ENCODE measurements at places on chromosomes 6 and 20.

GRCh38 chr6:27205375-27206278 is 41.9 kb upstream of the PRSS16 start:
- DNase-seq: no peak

- no peak for DNase-seq
These were observed 28.3 kb downstream of the RNASET2 start for GRCh38 chr6:166927935-166928643.

- DNase-seq: no peak
These were observed 1.6 kb downstream of the INSM1 start for GRCh38 chr20:20369250-20370093.

DNA sequence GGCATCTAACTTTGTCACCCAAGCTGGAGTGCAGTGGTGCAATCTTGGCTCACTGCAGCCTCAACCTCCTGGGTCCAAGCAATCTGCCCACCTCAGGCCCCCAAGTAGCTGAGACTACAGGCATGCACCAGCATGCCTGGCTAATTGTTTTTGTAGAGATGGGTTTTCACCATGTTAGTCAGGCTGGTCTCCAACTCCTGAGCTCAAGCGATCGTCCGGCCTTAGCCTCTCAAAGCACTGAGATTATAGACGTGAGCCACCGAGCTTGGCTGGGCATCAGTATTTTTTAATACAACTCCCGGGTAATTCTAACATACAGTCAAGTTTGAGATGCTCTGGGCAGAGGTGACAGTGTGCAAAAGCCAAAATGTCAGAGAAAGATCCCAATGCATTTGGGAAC is 73.5 kb downstream of the NFATC2 start:
- no peak for DNase-seq

- DNase-seq: peak; percentile 33
These were observed 166.2 kb downstream of the EPM2A start for GRCh38 chr6:145569140-145569539.

- no peak for DNase-seq
These were observed 98.9 kb downstream of the FYN start for GRCh38 chr6:111774346-111774703.

GRCh38 chr6:170024940-170025339 is 265.9 kb downstream of the DLL1 start:
- DNase-seq: no peak

GRCh38 chr6:139702706-139703105 is 328.3 kb upstream of the CITED2 start:
- no peak for DNase-seq

DNA sequence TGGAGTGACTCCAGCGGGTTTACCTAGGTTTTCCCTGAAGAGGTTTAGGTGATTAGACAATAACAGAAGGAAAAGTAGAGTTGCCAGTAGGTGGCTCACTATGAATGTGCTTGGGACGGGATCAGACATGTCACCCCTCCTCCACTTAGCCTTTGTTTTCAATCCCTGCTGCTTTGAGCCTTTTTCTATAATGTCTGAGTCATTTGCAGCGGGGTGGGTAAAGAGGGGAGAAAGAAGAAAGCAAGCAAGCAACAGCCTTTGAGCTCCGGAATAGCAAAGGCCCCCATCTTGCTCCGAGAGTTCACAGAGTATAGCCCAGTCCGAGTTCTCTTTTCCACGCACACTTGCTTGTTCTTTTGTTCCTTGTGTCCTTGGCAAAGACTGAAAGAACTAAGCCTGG is 129.1 kb downstream of the PACRG start:
- DNase-seq: peak; percentile 45

- DNase-seq: no peak
These were observed 168.9 kb downstream of the ZMYND8 start for GRCh38 chr20:47187450-47188195.

DNA sequence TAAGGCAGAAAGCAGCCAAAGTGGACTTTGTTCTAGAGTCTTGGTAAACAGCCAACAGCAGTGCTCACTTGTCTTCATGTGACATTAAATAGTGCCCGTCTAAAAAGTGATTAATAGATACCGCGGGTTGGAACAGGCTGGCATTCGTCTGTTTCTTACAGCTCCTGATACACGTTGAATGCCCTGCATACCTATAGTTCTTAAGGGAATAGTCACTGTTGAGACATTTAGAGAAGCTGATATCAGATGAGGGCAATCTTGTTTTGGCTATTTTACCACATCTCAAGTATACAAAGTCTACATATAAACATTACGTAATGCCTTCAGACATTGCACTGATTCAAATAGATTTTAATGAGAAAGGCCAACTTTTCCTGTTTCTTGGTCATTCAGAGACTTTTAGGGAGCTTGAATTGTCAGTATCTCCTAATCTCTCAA is 374.9 kb upstream of the FLRT3 start:
- DNase-seq: peak; percentile 7

GRCh38 chr6:20631549-20631924 is 97.3 kb downstream of the CDKAL1 start:
- no peak for DNase-seq

GRCh38 chr6:170007468-170008293 is 256.3 kb downstream of the ERMARD start:
- DNase-seq: no peak

GRCh38 chr6:146775220-146775619 is 176.4 kb downstream of the ADGB start:
- peak; percentile 1 for DNase-seq

DNA sequence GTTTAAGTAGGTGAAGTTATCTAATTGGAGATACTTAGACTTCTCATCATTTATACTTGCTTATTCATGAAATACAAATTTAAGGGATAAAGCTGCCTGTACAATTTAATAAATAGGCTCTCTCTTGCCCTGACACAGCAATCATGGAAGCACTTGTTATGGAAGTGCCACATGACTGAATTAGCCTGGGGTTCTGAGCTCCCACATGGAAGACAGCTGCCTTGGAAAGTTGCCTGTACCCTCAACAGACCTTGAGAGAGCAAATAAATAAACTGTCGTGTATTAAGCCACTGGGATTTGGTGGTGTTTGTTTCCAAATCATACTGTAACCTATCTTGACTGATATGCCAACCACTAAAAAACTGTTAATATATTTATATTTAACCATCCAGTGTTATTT is 87.0 kb upstream of the RSPO3 start:
- DNase-seq: no peak

DNA sequence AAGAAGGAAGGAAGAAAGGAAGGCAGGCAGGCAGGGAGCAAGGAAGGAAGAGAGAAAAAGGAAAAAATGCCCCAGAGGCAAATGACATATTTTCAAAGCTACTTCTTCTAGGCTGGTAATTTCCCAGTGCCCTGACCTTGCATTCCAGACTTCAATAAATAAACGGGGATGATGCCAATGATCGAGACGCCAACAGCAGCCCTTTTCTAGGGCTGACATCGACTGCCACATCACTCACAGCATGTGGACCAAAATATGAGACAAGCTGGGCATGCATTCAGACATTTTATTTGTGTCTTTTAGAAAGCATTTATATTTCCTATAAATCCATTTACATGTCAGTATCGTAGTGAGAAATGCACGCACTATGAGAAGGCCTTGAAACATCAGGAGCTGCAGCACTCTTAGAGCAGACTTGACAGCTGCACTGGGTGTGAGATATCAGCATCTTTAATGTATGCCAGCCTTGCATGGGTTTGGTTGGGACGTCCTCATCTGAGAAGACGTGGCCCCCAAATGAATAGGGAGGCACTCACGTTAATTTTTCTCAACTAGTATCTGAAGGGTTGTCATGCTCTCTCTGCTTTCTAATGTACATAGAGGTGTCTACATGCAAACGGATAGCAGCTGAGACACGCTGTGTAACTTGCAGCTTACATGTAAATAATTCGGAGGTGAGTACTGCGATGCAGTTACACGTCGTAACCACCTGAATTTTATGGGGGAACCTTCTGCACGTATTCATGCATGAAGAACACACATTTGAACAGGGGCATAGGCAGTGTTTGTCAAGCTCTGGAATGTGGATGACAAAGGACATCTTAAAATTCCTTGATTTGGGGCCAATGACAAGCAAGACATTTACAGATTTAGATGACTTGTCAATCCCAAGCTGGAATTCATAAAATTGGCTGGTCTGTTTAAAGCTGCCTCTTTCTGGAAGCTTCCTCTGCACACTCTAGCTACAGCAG is 149.1 kb upstream of the AGPAT4 start:
- no peak for DNase-seq

- no peak for DNase-seq
These were observed 8.7 kb upstream of the STXBP5 start for GRCh38 chr6:147195510-147195909.

DNA sequence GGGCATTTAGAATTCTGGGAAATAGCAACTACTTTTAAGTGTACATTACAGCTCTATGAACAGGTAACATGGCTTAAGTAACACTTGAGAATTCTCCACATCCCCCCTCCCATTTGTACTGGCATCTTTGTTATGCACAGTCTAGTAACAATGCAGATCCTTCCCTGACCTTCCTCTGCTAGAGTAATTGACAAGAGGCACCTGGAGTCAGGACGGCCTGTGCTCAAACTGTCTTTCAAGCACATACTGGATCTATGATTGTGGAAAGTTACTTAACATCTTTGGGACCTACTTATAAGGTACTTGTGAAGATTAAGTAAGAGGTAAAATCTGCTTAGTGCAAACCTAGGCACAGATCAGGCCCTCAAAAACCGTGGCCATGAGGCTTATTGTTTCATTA is 21.9 kb upstream of the GSTA3 start:
- no peak for DNase-seq

DNA sequence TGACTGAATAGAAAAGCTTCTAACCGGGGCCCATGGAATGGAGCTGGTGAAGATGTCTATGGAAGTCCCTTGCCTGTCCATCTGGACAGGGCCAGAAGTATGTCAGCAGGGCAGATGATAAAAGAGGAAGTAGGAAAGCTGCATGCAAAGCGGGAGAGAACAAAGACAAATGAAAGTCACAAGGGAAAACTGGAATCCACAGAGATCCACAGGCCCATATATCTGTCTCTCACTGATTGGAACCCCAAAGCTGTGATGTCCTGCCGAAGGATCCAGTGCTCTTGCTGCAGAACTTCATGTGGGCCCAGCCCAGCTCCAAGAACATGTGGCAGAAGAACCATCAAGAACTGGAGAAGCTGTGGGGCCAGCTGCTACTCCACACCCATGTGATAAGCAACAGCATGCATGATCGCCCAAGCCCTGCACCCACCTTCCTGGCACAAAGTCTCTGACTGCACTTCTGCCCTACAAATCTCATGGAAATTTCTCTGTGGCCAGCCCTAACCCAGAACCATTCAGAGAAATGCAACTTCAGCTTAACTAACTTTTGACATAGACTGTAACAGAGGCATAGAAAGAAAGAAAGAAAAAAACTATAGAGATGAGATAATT is 716.0 kb downstream of the KIF16B start:
- DNase-seq: no peak

DNA sequence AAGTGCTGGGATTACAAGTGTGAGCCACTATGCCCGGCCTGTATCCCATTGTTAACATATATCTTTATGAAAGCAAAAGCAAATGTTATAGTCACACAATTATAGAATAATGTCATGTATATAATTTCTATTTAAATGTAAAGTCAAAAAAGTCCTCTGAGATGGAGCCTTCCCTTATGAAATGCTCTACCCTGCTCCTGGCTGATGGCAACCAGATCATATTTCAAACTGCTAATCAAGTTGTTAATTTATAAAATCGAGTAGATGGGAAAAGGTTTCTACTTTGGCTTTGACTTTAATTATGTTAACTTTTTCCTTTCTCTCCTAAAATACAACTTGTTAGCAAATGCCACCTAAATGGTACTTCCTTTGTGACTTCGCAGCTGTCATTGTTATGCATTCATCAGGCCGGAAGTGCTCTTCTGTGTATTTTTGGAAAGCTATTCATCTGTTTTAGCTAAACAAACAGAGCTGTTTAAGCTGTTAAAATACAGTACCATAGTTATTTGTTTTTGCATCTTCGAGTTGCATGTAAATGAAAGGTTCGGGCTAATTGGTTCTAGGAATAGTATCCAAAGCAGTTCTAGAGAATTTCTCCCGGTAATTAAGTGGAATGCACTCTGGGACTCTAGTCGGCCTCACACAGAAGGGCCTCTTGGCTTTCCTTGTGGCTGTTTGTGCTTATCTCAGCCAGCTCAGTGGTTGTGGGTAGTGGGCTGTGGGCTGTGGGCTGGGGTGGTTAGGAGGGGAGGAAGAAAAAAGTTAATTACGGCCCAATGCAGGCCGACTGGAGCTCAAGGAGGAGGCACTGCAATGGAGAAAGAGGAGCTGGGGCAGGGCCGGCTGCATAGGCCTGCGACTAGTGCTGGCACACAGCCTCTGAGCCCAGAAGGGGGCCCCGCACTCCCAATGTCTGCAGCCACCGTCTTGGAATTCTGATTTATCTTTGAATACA is 34.8 kb downstream of the SLC35D3 start:
- no peak for DNase-seq

- no peak for DNase-seq
These were observed 55.3 kb downstream of the CTCFL start for GRCh38 chr20:57469418-57470211.
